Memory B cell (primary cell): ENCODE measurements at places on chromosomes 4 and X.

GRCh38 chrX:131789664-131790063 lies 233.4 kb upstream of the STK26 start:
- no peaks in the 10 kb centered on the region for H3K27me3 ChIP-seq
- no peaks in the 10 kb centered on the region for H3K4me1 ChIP-seq
- H3K27ac ChIP-seq, result no peak overlapping the region
- no peak for DNase-seq
- no peaks in the 10 kb centered on the region for H3K36me3 ChIP-seq
- H3K4me3 ChIP-seq, result no peak overlapping the region

GRCh38 chr4:77153006-77153405 lies 4.0 kb upstream of the CCNG2 start:
- DNase-seq, result no peak
- peak overlapping the region; percentile 51 for H3K4me3 ChIP-seq
- no peaks in the 10 kb centered on the region for H3K27me3 ChIP-seq
- peaks cover 29% of the 10 kb centered on the region for H3K4me1 ChIP-seq

- no peak overlapping the region for H3K4me3 ChIP-seq
- peaks cover 1% of the 10 kb centered on the region for H3K27me3 ChIP-seq
- DNase-seq, result no peak
- H3K27ac ChIP-seq, result no peak overlapping the region
- H3K36me3 ChIP-seq, result no peaks in the 10 kb centered on the region
Measured at GRCh38 chrX:53305219-53305995, 24.0 kb upstream of the IQSEC2 start.

- peak; percentile 73 for DNase-seq
- H3K36me3 ChIP-seq, result peaks cover 2% of the 10 kb centered on the region
- H3K27me3 ChIP-seq, result no peaks in the 10 kb centered on the region
- H3K27ac ChIP-seq, result peak overlapping the region; percentile 75
- H3K4me3 ChIP-seq, result peak overlapping the region; percentile 83
- H3K4me1 ChIP-seq, result peaks cover 40% of the 10 kb centered on the region
Measured at GRCh38 chr4:173169428-173170181, 994 bp downstream of the GALNT7 start.

DNA sequence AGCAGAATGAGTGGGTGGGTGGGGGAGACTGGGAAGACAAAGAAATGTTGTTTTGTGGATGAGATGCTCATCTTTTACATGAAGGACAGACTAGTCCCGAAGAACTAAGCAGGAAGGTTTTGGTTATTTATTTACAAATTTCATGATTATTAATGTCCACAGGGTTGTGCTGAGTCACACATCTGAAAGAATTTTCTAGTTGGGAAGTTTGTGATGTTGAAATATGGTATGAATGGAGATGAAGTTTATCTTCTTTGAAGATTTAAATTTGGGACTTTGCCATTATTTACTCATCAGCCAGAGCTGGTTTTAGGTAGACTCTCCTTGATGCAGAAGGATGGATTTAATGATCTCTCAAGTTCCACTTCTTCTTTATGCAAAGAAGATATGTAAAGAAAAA lies 75.5 kb downstream of the MOSPD2 start:
- peaks cover 5% of the 10 kb centered on the region for H3K4me1 ChIP-seq
- H3K4me3 ChIP-seq, result no peak overlapping the region
- H3K36me3 ChIP-seq, result no peaks in the 10 kb centered on the region
